NCI-H187 treated with DMSO at 0.1 percent for 48 hours (cell line): ENCODE measurements at places on chromosomes 6 and 20.

GRCh38 chr6:157148391-157149323, 174.7 kb downstream of the TMEM242 start:
- DNase-seq = no peak

- no peak for DNase-seq
Measured at GRCh38 chr6:169702840-169703246, 917 bp downstream of the C6orf120 start.

DNA sequence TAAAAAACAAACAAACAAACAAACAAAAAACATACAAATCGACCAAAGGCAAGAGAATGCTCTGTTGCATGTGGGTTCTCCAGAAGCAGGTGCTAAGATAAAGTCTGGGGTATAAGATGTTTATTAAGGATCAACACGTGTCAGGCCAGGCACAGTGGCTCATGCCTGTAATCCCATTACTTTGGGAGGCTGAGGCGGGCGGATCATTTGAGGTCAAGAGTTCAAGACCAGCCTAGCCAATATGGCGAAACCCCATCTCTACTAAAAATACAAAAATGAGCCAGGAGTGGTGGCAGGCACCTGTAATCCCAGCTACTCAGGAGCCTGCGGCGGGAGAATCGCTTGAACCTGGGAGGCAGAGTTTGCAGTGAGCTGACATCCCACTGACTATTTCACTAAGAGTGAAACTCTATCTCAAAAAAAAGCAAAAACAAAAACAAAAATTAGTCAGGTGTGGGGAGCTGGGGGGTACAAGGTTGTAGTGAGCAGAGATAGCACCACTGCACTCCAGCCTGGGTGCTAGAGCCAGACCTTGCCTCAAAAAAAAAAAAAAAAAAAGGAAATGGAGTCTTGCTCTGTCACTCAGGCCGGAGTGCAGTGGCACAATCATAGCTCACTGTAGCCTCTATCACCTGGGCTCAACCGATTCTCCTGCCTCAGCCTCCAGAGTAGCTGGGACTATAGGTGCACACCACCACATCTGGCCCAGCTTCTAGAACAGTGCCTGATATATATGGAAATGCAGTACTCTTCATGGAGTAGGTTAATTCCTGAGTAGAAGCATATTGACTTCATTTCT, 86.8 kb upstream of the JARID2 start:
- no peak for DNase-seq

- DNase-seq = no peak
Measured at GRCh38 chr6:111725446-111726112, 119.9 kb upstream of the TRAF3IP2 start.

DNA sequence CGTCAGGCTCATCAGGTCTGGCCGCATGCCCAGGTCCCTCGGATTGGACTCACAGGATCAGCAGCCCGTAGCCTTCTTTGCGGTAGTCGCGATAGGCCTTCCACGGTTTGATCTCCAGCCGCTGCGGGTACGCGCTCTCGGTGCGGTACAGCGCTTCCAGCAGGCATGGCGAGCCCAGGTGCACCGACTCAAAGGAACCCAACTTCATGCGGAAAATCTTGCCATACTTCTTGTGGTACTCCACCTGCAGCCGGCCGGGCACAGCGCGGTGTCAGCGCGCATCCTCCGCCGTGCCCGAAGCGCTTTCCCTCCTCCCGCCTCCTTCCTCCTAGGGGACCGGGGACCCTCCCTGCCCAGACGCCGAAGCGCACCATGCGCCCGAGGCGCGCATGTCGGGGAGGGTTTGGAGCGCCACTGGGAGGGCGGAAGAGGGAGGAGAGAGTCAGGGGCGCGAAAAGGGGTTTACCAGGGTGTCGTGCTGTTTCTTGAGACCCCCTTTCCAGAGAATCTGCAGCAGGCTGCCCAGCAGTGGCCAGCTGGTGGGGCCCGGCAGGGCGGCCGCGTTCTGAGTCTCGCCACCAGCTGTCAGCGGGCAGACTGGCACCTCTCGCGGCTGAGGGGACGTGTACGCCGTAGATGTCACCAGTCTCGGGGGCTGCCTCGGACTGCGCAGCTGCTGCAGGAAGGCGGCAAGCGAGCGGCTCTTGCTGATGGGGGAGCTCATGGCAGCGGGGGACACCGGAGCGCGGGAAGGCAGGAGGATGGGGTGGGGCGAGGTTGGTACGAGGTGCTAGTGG, 732 bp downstream of the CYP24A1 start:
- DNase-seq = no peak

- no peak for DNase-seq
Measured at GRCh38 chr6:138572167-138572875, 73.0 kb upstream of the NHSL1 start.

- DNase-seq = no peak
Measured at GRCh38 chr6:75268121-75268987, 16.2 kb downstream of the TMEM30A start.

DNA sequence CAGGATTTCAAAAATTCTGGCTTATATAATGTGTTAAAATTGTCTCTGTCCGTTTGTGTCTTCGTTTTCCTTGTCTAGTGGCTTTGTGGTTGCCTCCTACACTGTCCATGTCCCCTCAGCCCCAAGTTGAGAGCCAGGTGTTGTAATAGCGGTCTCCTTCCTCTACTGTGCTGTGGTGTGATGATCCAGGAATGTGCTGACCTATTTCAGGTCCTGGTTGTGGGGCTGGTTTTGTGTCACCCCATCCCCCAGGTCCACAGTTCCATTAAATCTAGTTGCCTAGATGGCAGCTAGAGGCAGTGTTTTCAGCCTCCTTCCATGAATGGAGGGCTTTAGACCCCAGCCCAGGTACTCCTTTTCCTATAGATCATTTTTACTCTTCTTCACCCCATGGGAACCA, 128.7 kb downstream of the DNAH8 start:
- DNase-seq = no peak

- DNase-seq = no peak
Measured at GRCh38 chr6:123529843-123530242, 106.9 kb downstream of the TRDN start.

DNA sequence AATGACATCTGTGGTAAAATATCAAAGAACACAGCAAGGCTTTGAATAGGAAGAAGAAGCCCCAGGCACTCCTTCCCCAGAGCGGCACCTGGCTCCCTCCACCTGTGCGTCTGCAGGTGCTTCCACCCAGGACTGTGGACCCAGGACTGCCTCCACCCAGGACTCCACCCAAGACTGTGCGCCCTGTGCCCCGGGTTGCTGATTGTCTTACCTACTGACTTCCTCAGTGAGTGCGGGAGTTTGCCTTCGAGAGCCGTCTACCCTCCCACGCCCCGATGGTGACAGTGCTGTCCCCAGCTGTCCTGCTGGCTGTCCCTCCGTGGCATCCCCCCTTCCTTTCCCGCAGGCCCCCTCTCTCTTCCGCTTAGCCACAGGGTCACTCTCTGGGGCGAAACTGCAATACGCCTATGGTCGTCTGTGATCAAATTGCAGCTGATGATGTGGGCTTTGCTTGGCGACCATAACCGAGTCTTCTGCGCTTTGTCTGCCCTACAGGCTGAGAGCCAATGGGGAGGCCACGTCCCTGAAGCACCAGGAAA, 52.1 kb downstream of the IRF4 start:
- DNase-seq = no peak

GRCh38 chr6:40901322-40902055, 137.5 kb downstream of the UNC5CL start:
- no peak for DNase-seq

- DNase-seq = no peak
Measured at GRCh38 chr20:7926767-7927166, 13.5 kb downstream of the HAO1 start.

DNA sequence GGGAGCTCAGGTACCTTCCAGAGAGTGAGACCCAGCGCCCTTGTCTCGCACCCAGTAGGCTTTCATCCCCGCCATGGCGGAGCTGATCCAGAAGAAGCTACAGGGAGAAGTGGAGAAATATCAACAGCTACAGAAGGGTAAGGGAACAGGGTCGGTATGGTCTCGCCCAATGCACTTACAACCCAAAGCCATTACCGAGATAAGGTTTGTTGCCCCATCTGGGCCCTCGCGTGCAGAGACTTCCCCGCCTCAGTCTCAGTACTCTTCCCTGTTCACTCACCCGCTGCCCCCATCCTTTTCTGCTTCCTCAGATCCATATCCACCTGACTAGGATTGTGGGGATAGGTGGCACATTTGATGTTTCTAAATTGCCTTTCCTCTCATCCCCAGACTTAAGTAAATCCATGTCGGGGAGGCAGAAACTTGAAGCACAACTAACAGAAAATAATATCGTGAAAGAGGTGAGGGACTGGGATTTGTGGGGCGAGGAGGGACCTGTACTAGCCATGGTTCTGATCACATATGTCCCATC, 449 bp downstream of the PFDN6 start:
- DNase-seq = no peak

- no peak for DNase-seq
Measured at GRCh38 chr6:153167907-153168306, 36.8 kb upstream of the RGS17 start.

DNA sequence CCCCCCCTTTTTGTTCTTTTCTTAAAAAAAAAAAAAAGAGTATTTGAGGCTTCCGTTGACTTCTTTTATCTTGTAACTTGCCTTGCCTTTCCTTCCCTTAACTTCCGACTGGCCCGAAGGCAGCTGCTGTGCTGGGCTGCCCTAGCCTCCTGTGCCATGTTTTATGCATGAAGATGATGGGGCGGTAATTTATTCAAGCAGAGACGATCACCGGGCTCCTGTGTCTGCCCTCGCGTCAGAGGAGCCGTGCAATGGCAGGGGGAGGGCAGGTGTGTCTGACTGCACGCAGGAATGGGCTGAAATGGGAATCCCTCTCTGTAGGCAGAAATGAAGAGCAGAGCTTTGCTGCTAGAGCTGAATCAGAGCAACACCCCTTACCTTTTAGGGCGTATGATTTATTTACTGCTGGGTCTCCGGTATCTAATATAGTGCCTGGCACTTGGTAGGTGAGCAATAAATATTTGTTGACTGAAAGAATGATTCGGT, 106.3 kb upstream of the RIPOR2 start:
- DNase-seq = peak; percentile 59

DNA sequence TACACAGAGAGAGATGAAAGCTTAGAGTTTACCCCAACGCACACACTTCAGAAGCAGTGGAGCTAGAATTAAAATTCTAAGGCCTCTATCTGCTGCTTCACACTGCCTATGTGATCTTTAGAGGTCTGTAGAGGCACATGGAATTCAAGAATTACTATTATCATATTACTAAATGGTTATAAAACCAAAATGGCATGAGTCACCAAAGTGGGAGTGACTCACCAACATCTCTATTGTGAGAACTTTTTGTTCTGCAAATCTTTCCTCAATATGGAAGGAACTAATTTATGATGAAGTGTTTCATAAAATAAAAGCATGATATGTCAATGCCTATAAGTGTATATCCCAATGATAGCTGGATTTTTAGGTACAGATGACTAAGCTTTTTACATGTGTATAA, 28.5 kb upstream of the TMEM244 start:
- DNase-seq = no peak

DNA sequence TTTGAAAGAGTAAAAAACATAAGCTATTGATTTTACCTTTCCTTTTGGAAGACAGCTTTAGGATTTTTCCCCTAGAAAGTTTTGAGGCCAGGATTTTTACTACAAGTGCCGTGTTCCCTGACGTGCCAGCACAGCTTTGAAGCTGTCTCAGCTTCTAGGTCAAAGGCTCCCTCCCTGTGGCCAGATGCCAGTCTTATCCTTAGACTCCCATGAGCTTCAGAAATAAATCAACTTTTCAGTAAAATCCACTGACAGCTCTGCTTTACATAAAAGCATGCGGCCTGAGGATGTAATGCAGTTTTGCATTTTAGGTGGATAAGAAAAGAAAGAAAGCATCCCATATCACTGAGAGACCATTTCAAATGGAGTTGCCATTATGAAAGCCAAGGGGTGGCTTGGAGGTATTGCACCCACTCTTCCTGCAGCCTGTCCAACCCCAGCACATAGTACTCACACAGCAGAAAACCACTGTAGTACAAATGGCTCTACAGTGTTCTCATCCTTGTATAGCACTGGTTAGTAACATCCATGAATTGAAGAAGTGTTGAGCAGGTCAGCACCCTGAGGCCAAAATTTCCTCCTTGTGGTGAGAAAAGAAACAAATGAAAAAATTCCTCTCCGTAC, 15.2 kb upstream of the ATXN1 start:
- no peak for DNase-seq

GRCh38 chr6:101803136-101803535, 409.6 kb downstream of the GRIK2 start:
- DNase-seq = no peak

DNA sequence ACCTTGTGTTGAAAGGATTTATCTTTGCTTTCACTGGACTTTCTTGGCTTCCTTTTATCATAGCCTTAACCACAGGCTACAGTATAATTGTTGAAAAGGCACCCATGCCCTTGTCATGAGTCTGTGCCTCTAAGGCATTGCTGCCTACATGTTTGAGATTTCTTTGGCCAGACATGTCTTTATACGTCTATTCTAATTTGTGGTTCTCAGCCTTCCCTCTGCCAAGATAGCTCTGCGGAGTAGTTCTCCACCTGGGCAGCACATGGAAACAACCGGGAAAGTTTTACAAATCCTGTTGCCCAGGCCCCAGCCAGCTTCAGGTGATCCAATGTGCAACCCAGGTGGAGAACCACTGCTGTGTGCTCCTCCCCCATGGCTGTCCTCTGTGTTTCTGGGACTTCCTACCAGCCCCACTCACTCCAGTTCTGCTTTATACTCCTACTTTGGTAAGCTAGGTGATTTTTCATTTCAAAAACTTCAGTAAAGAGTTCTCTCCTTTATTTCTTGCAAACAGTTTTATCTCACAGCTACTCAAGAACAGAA, 159.6 kb upstream of the MYLIP start:
- no peak for DNase-seq

DNA sequence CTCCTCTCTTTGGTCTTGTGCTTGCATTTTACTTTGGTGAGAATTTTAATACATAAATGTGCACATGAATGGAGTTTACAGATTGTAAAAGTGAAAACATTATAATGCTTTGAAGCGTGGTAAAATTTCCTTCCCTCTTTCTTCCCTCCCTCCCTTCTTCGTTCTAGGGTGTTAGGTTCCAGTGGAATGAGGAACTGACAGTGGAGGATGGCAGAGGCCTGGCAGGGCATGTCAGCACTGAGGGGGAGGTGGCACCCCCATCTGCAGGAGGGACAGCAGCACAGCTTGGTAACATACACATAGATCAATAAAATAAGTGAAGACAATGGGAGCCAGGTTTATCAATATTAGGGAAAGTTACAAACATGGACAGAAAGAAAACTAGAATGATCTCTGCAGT, 47.5 kb downstream of the RNASET2 start:
- DNase-seq = no peak

DNA sequence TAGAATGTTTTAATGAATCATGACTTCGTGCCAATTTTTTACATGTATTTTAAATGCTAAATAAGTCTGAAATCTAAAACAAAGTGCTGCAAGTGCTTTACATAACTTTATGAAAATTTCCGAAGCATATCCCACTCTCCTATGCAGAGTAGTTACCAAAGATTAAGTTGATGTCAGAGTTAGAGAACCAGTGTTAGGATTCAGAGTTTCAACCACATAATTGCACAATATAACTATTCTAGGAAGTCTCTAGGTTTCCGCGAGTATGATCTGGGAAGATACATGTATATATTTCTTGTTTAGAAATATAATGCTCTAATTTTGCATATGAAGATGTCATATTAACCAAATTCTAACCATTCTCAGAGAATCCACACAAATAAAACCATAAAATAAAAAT, 74.8 kb downstream of the ASCC3 start:
- DNase-seq = no peak
